Fibroblast of skin of left quadriceps (primary cell): ENCODE measurements at places on chromosomes 2 and 18.

DNA sequence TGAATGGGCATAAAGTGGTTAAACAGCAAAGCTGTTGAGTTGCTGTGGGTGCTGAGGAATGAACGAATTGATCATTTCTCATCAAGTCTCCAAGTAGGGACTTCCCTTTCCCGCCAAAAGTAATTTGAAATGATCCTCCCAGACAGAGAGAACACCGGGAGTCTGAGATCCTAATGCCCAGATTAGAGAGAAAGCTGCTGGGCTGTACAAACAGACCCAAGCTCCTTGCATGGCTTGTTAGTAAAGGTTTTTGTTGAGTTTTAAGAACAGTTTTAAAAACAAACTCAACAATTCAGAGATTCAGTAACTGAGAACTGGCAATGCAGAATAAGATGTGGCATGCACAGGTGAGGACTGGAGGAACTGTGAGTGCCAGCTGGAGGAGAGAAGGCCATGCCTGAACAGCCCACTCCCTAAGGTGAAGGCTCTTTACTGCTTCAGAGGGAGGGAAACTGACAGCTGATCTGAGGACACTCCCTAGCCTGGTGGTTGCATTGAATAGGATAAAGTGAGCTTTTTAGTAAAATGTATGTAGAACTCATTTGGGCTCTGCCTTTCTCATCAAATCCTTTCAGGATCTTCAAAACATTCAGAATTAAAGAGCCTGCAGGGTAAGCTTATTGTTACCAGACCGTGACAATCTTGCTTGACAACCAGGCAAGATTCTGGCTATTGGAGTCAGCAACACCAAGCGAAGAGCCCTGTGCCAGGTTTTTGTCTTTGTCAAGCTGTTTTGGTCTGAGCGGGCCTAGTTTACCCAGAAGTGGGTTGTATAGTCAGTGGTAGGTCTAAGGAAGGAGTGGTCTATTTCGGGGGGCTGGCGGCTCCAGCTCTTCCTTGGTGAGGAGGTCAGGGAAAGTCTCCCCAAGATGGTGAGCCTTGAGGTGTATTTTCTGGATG lies 63.2 kb upstream of the IGFBP5 start:
- DNase-seq: no peak

DNA sequence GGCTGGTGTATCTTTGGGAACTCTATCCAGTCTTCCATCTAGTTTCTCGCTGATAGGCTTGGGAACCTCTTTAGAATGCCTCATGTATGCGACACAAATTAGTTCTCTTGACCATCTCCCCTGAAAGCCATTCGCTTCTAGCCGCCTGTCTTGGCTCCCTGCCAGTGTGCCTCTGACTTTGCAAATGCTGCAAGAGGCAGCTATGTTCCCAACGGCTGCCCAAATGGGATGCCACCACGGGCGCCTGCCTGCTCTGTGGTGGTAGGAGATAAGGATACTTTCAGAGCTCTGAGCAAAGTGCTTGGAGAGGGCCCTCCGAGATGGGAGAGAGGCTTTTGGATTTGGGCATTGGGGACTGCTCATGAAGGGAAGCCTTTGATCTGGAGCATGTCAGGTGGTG lies 77.7 kb upstream of the IGFBP5 start:
- DNase-seq: no peak

DNA sequence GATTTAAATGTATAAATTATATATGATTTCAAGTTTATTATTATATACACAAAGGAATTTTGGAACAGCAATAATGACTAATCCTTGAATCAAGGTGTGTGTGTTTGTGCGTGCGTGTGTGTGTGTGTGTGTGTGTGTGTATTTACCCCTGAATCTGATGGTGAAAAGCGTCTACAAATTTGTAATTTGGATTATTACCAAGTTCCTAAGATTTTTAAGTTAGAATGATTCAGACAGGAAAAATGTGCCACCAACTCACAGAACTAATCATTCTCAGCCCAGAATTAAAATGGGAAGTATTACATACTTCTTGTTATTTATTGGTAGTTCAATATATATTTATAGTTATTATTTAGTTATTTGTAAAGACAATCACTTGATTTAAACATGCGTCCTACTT lies 12.3 kb downstream of the CALCRL start:
- peak; percentile 3 for DNase-seq

GRCh38 chr18:11470941-11471340 lies 138.5 kb upstream of the SLC35G4 start:
- DNase-seq: no peak

- DNase-seq: no peak
Observed at GRCh38 chr2:12672711-12673315, 43.9 kb upstream of the TRIB2 start.

- DNase-seq: no peak
Observed at GRCh38 chr2:23436346-23437098, 51.5 kb downstream of the KLHL29 start.

GRCh38 chr2:126715576-126716406 lies 59.8 kb downstream of the GYPC start:
- no peak for DNase-seq
